T-cell (primary cell): ENCODE measurements at places on chromosomes 11 and 22.

DNA sequence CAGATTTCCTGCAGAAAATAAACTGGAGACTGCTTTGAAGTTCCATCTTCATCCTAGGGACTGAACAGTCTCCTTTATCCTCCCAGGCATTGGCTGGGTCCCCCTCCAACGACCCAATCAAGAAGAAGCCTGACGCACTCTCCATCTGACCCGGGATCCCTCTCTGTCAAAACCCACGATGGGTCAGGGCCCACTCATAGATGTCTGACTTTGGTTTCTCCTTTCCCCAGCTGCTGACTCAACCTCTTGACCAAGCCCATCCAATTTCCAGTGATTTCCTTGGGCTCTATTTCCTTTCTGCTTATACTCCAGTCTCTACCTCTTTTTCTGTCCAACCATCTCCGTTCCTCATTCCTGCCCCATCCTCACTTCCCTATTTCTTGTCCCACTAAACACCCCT lies 189.7 kb downstream of the MIAT start:
- no peak for DNase-seq

- DNase-seq: no peak
These were observed 253.2 kb downstream of the LARGE1 start for GRCh38 chr22:33666961-33667619.

DNA sequence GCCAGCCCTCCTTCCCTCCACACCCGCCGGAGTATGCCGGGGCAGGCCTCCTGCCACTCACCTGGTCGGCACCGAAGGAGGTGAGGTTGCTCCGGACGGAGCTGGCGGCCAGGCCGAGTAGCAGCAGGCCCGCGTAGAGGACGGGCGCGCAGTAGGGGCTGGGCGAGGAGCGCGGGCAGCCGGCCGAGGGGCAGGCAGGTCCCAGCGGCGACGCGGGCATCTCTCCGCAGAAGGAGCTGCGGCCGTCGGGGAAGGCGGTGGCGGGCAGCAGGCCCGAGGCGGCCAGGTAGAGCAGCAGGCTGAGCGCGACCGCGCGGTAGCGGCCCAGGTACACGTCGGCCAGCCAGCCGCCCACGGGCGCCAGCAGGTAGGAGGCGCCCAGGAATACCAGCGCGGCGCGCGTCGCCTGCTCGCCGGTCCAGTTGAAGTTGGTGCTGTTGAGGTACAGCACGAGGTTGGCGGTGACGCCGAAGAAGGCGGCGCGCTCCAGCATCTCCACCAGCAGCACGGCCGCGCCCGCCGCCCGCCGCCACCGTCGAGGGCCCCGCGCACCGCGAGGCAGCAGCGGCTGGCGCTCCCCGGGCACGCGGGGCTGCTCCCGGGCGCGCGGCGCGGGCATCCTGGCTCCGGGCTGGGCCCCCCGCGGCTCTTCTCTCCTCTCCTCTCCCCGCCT lies 907 bp downstream of the SLC15A3 start:
- DNase-seq: no peak

DNA sequence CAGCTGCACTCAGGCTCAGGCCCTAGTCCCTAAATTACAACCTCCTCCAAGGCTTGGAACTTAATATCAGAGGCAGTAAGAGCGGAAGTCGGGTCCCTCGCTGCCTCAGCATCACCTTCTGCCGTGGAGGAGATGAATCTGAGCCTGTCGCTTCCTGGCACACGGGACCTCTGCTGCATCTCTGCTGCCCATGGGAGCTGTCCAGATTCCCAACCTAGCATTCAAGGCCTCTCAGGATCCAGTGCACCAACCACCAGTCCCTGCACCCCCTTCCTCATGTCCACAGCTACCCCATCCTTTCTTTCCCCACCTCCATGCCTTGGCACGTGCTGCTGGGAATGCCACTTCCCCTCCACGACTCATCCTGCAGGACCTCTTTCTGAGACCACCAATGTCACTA lies 2.5 kb upstream of the PTGDR2 start:
- no peak for DNase-seq

- DNase-seq: no peak
These were observed 144.9 kb downstream of the PGR start for GRCh38 chr11:100984668-100985067.
